Fibroblast of lung (primary cell): ENCODE measurements at places on chromosomes 16 and 17. TPM values are rescaled to one million over a fixed set of nuclear protein-coding genes. Genes with fewer than 3 reads are reported as not detected.

Gene ASIC2
- 0.50 and 0.51 TPM in 2 replicates for total RNA-seq

Gene CIBAR2
- total RNA-seq, result not detected in 2 replicates

Gene OR2C1
- under 0.01 and 0.17 TPM in 2 replicates for total RNA-seq

Gene KRT39
- total RNA-seq, result 0.26 and 0.33 TPM in 2 replicates

Gene HSD17B1
- total RNA-seq, result 2.1 and 2.6 TPM in 2 replicates

Gene SOST
- not detected in 2 replicates for total RNA-seq

Gene TEX14
- total RNA-seq, result under 0.01 TPM in 2 replicates

Gene PRSS27
- total RNA-seq, result 1.0 and 1.2 TPM in 2 replicates

Gene HSD17B2
- total RNA-seq, result 0.33 TPM in 1 of 2 replicates, not detected in the other

Gene SMIM36
- total RNA-seq, result not detected in 2 replicates

Gene SNAI3
- under 0.01 and 0.17 TPM in 2 replicates for total RNA-seq

Gene DNAAF8
- total RNA-seq, result 0.26 and 0.50 TPM in 2 replicates

Gene SLC5A11
- under 0.01 TPM in 1 of 2 replicates, not detected in the other for total RNA-seq

Gene DPEP3
- total RNA-seq, result not detected in 2 replicates

Gene ABCA10
- total RNA-seq, result 2.6 and 2.8 TPM in 2 replicates

Gene CES4A
- 2.1 TPM in 2 replicates for total RNA-seq
